Hepatocyte (in vitro differentiated cells): ENCODE measurements at places on chromosomes 7 and 10. TPM values are rescaled to one million over a fixed set of nuclear protein-coding genes. Genes with fewer than 3 reads are reported as not detected.

Gene CTTNBP2
- total RNA-seq, result 10.9 and 14.5 TPM in 2 replicates

Gene GNAT3
- not detected in 2 replicates for total RNA-seq

Gene ATAD1
- 50.7 and 52.6 TPM in 2 replicates for total RNA-seq

Gene HGF
- 29.7 and 33.2 TPM in 2 replicates for total RNA-seq

Gene OR2A5
- 0.44 and 0.77 TPM in 2 replicates for total RNA-seq

Gene HMX3
- not detected in 2 replicates for total RNA-seq

Gene KNDC1
- 3.8 and 13.4 TPM in 2 replicates for total RNA-seq

Gene GHITM
- total RNA-seq, result 273 and 274 TPM in 2 replicates

Gene SMKR1
- total RNA-seq, result 0.88 TPM in 1 of 2 replicates, not detected in the other

Gene PILRA
- total RNA-seq, result 0.24 and 2.2 TPM in 2 replicates

Gene HKDC1
- 27.7 and 27.9 TPM in 2 replicates for total RNA-seq

Gene ABCA13
- total RNA-seq, result 1.6 and 2.0 TPM in 2 replicates

Gene OPALIN
- not detected in 2 replicates for total RNA-seq

Gene MORN4
- total RNA-seq, result 8.5 and 10.6 TPM in 2 replicates

Gene FAM25C
- total RNA-seq, result not detected in 2 replicates

GRCh38 chr10:78510566-78511323 is 477.1 kb downstream of the RPS24 start:
- no peak for DNase-seq

- no peak for DNase-seq
Measured at GRCh38 chr10:7070950-7071349, 339.9 kb downstream of the SFMBT2 start.

- DNase-seq, result no peak
Measured at GRCh38 chr7:33950047-33950714, 44.8 kb downstream of the BMPER start.

GRCh38 chr10:31701546-31701945 is 227.1 kb downstream of the ARHGAP12 start:
- DNase-seq, result no peak

DNA sequence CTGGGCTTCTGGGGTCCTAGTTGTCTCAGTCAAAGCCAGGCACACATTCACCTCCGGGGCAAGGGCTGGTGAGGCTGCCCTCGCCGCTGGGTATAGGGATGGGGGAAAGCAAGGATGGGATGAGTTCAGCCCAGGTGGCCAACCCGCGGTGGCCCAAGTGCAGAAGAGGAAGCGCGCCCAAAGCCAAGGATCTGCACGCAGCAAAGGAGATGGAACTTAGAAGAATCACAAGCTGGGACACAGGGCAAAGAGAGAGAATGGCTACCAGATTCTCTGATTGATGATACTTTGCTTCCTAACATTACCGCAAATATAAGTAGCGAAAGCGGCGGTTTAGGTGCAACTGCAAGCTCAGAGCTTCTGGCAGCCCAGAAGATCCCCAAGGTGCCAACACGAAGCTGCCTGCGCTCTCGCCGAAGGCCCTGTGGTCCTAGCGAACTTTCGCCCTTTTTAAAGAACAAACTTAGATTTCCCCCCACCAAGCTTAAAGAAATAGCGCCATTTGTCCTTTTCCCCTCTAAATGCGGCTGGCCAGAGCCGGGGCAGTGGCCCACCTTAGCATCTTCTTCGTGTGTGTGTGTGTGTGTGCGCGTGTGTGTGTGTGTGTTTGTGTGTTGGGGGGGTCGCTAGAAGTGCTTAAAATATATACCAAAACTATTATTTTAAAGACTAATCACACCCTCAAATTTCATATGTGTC is 927 bp upstream of the MKX start:
- DNase-seq, result no peak

- no peak for DNase-seq
Measured at GRCh38 chr7:121945480-121946236, 72.7 kb downstream of the PTPRZ1 start.

- DNase-seq, result no peak
Measured at GRCh38 chr10:33596422-33596821, 262.0 kb upstream of the NRP1 start.

- DNase-seq, result no peak
Measured at GRCh38 chr7:106029451-106029850, 66.4 kb downstream of the CDHR3 start.

- DNase-seq, result no peak
Measured at GRCh38 chr7:157058701-157059100, 48.2 kb upstream of the MNX1 start.

DNA sequence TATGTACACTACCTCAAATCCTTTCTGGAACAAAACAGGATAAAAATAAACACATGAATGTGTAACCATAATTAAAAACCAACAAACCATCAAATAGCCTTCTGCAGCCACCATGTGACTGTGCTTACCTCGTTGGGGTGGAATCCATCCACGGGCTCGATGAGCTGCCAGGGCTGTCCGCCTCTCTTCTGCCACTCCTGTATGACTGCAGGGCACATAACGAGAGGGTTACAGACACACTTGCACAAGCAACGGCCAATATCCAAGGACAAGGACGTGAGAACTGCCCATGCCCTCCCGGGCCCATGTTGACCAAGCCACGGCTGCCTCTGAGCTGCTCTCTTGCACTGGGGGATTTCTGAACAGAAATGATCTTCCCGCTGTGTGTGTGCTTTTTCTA is 132.2 kb downstream of the ANLN start:
- no peak for DNase-seq

- DNase-seq, result no peak
Measured at GRCh38 chr10:100537475-100537874, 1.7 kb downstream of the HIF1AN start.

- DNase-seq, result peak; percentile 76
Measured at GRCh38 chr7:4739528-4739992, 35.9 kb upstream of the AP5Z1 start.

DNA sequence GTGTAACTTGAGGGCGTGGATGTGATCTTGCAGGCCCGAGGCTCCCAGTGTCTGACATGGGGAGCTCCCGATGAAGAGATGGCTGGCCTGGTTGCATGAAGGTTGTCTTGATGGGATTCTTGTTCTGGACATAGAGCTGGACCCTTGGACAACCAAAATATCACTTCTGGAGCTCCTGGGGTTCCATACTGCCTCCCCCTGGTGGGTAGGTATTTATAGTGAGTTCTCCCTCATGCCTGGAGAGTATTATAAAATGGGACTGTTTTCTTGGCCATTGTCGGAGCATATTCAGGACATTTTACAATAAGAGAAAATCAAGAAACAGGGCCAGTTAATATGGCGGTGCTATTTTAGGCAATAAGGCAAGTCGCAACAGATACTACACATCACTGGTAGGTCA is 32.6 kb upstream of the GIMAP8 start:
- no peak for DNase-seq

DNA sequence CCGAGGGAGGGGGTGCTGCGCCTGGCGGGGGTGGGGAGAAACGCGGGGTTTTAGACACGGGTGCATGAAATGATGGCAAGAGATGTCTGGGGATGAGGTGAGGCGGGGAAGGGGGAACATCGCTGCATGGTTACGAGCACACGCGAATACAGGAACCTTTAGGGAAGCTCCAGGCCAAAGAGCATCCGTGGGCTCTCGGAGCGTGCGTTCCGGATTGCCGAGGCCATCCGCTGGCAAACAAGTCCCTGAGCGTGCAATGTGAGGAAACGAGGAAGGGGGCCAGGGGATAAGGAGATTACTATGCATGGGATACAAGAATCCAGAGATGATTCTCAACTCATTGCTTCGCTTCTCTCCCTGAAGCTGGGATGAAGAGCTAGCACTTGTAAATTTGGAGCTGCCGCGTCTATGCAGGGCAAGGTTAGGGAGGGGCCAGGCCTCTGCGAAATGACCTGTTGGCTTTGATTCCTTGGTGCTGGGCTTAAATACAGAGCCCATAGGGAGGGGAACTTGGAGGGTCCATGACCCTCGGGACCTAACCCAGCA is 520 bp upstream of the WNT2 start:
- peak; percentile 21 for DNase-seq

- DNase-seq, result no peak
Measured at GRCh38 chr7:8064828-8065227, 96.2 kb downstream of the GLCCI1 start.

DNA sequence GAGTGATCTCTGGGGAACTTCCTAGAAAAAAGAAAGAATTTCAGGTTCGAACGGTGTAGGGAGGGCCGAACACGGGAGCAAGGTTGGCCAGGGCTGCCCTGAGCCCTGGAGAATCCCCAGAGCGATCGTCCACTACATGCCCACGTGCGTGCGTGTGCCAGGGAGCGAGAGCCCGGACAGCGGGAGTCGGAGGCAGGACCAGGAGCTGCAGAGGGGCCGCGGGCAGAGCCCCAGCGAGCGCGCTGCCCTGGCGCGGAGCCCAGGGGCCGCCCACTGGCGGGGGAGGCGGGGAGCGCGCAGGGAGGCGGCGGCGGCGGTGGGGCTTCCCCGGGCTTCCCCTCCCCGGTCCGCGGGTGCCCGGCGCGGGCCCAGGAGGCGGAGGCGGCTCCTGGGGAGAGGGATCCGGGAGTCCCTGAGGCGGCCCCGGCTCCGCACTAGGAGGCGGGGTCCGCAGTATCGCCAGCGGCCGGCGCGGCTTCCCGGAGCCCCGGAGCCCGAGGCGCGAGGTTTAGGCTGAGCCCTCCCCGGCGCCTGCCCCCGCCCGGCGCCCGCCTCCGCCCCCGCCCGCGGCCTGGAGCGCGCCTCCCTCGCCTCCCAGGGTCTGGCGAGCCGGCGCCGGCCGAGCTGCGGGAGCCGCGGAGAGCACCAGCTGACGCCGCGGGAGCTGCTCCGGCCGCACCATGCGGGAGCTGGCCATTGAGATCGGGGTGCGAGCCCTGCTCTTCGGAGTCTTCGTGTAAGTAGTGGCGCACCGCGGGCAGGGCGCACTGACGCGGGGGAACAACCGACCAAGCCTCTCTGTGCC is at the start of gene PLPP4:
PLPP4 (plus strand) TSS at position 602 of the 805 bp plus-strand sequence; CDS start at position 681, 79 bp downstream.
- peak; percentile 73 for DNase-seq

GRCh38 chr10:32790483-32790882 is 167.5 kb downstream of the ITGB1 start:
- no peak for DNase-seq

- DNase-seq, result no peak
Measured at GRCh38 chr7:157384301-157384700, 47.5 kb downstream of the DNAJB6 start.

GRCh38 chr10:86067436-86068050 is 299.1 kb downstream of the GRID1 start:
- no peak for DNase-seq

- no peak for DNase-seq
Measured at GRCh38 chr7:47574482-47575329, 7.2 kb downstream of the TNS3 start.

DNA sequence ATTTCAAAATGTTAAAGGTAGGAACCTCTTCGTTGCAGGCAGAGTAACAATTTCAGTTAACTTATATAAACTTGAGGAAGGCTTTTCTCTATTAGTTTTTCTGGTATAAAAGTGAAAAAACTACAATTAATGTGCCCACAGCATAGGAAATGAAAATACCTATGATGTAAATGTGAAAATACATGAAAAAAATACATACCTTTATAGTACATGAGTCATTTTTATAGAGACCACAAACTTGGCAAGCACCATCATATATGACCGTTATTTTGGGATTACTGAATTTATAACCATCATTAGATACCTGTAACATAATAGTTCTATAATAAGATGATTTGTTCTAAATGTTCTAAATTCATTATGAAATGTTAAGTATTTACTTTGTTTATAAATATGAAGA is 42.7 kb downstream of the VWDE start:
- DNase-seq, result no peak

DNA sequence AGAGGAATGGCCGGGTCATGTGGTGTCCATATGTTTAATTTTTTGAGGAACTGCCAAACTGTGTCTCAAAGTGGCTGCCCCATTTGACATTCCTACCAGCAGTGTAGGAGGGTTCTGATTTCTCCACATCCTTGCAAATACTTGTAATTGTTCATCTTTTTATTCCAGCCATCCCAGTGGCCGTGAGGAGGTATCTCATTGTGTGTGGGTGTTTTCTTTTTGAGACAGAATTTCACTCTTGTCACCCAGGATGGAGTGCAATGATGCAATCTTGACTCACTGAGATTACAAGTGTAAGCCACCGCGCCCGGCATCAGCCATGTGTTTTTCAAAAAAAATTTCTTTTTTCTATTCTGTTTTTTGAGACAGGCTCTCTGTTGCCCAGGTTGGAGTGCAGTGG is 38.7 kb upstream of the DLG5 start:
- DNase-seq, result no peak

DNA sequence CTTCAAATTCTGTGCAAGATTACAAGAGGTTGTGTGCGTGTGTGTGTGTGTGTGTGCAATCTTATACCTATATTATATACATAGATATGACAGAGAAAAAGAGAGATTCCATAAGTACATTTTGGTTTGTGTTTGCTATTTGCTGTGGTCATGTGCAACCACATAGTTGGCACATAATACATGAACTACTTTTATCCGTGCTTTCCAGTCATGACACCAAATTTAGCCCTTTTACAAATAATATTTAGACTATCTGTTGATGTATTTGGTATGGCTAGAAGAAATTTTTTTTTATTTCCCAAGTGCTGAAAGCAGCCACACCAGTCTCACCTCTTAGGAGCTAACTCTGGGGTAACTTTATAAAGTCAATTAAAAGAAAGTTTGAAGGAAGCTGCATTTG is 63.5 kb upstream of the EGFR start:
- no peak for DNase-seq

GRCh38 chr7:158113321-158114025 is 474.1 kb downstream of the PTPRN2 start:
- no peak for DNase-seq

- DNase-seq, result no peak
Measured at GRCh38 chr10:89362929-89363328, 14.9 kb upstream of the IFIT1B start.

DNA sequence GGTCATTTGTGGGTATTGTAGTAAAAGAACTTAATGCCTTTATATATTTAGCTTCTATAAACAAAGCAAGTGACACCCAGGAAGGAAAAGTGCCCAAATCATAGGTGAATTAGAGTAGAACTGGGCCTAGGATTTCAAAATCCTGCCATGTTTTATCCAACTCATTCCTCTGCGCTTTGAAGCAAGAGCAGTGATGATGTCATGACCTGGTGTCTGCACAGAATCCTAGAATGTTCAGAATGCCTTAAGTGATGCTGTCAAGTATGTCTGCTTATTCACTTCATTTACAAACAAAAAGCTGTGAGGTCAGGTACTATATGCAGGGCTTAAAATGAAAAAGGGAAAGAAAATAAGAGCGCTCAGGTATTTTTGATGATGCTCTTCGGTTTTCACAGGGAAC is 737.2 kb upstream of the ANKRD30A start:
- DNase-seq, result no peak
